Activated T-helper 1 cell treated with anti-CD3 and anti-CD28 coated beads, Interleukin-12 subunit alpha, Interleukin-12 subunit beta, Interleukin-2, Interleukin-4 antibody, amounts not matched to agents 30 ng/mL and 10 ng/mL and 1 ng/mL, durations not matched to agents 14 hours and 24 hours and 36 hours (primary cell): ENCODE measurements at places on chromosomes 12 and 14. TPM values are rescaled to one million over a fixed set of nuclear protein-coding genes. Genes with fewer than 3 reads are reported as not detected.

DNA sequence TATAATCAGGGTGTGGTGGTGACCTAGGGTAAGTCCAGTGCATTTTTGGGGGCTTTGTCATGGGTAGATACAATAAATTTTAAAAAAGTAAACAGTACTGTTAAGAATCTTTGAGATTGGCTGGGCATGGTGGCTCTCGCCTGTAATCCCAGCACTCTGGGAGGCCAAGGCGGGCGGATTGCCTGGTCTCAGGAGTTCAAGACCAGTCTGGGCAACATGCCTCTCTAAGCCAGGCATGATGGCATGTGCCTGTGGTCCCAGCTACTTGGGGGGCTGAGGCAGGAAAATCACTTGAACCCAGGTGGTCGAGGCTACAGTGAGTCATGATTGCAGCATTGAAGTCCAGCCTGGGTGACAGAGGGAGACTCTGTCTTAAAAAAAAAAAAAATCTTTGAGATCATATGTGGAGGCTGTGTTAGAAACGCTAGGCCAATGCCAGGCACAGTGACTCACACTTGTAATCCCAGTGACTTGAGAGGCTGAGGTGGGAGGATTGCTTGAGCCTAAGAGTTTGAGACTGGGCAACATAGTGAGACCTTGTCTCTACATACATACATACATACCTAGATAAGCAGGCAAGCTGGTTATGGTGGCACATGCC, 67.7 kb downstream of the PRKCH start:
- no peak for DNase-seq

- DNase-seq = no peak
These were observed 124.4 kb downstream of the ADCK1 start for GRCh38 chr14:77924141-77924948.

CIROP gene
- not detected in 2 replicates for total RNA-seq

- no peak for DNase-seq
These were observed 234.1 kb downstream of the BCL11B start for GRCh38 chr14:99037777-99038430.

DNA sequence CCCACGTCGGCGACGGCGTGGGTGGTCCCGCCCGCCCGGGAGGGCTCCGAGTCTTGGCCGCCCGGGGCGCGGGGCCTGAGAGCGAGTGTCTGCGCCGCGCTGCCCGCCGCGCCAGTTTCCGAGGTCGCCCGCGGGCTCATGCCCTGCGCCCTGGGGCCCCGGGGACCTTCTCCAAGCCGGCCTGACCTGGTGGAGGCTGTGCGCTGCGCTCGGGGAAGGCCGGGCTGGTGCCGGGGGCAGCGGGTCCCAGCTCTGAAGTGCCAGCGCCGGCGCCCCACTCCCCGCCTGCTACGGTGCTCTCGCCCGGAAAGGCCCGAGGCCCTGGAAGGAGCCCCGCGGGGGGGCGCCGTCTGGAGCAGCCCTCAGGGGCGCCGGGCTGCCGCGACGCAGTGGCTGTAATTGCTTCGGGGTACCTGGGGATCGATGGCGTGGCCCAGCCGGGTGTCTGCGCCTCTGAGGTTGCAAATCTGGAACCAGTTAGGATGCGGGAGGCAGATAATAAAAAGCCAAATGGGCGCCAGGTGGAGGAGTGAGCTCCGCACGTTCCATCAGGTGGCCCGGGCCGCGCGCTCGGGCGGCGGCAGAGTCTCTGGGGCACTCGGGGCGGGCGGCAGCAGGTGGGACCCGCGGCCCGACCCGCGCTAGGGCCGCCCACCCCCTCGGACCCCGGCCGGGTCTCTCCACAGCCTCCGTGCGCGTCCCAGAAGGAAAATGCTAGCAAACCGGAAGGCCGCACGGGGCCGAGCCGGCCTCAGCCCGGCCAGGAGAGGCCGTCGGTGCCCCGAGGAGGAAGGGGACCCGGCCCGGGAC, 102.3 kb upstream of the DIO3 start:
- no peak for DNase-seq

ASIC1 gene
- 10.2 and 11.2 TPM in 2 replicates for total RNA-seq

SMCO2 gene
- total RNA-seq = 0.99 and 1.8 TPM in 2 replicates

DNA sequence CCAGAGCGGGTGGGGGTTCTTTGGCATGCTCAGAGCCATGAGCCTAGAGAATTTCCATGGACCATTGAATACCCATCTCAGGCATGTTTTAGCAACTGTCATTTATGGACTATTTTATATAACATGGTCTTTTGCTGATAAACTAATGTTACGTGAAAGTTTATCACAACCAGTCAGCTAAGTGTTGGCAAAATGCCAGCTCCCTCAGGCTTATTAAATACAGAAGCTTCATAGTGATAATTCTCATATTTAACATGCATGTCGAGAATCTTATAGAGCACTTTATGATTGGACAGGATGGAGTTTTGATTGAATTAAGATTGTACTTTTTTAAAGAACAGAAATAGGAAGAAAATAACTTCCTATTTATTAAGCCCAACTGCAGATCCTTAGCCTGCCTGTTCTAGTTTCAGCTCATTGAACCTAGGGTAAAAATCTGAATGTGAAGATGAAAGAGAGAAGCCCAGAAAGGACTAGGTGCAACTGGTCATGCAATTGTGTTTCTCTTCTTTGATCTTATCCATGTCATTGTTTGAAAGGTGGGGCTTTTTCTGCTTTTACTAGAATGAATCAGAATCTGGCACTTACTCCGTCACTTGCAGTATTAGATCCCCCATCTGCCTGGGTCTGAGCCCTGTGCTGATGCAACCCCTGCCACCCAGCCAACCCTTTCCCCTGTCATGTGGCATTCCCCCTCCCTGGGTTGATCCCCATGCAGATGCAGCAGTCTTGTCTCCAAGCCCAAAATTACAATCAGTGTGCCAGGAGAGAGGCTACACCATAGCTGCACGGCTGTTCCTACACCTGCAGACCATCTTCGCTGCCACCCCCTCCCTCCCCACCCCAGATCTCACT, 134.6 kb upstream of the EVL start:
- no peak for DNase-seq

COL2A1 gene
- total RNA-seq = 0.08 TPM in 1 of 2 replicates, not detected in the other

HCFC2 gene
- 8.5 and 8.9 TPM in 2 replicates for total RNA-seq

DNA sequence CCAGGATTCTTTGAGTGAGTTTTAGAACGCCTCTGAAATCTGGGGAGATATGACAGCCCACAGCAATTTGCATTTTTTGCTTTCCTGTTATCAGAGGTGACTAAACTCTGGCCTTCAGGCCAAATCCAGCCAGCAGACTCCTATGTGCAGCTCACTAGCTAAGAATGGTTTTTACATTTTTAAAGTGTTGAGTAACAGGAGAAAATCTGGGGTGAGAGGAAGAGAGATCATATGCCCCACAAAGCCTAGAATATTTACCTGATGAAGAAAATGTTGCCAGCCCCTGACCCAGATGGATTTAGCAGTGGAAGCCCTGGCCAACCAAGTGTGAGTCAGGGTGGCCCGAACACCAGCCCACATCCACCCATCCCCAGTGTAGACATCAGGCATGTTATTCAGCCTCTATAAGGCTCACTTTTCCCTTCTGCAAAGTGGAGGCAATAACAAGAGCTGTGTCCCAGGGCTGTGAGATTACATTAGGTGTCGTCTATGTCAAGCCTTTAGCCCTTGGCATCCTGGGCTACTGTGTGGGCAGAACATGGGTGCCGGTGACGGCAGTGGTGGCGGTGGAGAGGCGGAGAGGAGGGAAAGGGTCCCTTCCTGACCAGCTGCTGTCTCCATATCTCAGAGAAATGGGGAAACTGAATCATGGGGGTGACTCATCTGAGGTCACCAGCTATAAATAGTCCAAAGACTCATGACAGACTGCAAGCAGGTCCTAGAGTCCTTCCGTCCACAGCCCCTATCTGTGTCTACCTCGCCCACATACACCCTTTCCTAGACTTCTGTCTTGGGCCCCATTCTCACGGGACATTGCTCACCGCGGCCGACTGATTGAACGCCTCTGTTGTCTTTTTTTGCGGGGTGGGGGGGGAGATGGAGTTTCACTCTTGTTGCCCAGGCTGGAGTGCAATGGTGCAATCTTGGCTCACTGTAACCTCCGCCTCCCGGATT, 32.6 kb upstream of the CD9 start:
- DNase-seq = peak; percentile 35

RDH12 gene
- total RNA-seq = not detected in 2 replicates

GRCh38 chr12:2051700-2052621, 826 bp upstream of the CACNA1C start:
- DNase-seq = no peak

DNA sequence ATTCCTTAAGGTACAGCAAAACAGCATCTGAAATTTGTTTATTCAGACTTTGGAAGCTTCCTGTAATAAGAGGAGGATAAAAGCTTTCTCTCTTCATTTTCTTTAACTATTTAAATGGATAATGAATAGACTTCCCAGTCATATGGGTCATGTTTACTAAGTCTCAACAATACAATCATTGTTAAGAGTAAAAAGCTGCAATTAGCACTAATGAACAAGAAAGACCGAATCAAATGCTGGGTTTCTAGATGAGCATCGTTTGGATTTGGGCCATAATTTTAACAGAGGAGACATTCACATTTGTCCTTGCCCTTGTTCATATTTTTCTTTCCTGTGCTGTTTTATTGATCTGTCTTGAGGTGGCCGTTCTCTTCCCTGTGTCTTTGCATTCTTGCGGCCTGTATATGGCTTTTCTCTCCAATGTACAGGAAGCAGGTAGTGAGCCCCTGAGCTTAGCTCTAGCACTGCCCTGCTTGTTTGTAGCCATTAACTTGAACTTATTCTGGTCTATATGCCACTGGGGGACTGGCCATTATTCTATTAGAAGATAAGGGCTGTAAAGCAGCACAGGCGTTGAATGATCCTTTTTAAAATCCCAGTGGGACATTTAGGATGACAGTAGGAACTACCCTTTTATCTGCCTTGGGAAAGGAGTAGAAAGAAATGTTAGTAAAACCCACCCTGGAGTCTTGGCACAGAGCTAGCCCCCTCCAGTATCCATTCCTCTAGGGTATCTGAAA, 34.6 kb downstream of the ABHD12B start:
- no peak for DNase-seq

- no peak for DNase-seq
These were observed 175.4 kb upstream of the PWP1 start for GRCh38 chr12:107510211-107510610.

DNA sequence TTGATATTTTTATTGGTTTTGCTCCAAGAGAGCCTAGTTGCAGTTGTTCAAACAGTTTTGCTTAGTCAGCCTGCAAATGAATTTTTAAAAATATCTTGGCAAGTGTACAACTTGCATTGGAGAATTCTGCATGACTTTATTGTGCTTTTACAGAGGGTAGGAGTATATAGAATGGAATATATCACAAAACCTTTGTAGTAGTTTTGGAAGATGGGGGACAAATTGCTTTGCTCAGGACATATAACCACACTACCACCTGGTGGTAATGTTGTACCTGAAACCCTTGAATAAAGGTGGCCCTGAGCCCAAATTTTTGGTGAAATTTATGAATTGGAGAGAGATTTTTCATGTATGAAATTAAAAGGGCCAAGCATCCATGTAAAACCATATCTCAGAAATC, 645.2 kb downstream of the MED13L start:
- no peak for DNase-seq

DNA sequence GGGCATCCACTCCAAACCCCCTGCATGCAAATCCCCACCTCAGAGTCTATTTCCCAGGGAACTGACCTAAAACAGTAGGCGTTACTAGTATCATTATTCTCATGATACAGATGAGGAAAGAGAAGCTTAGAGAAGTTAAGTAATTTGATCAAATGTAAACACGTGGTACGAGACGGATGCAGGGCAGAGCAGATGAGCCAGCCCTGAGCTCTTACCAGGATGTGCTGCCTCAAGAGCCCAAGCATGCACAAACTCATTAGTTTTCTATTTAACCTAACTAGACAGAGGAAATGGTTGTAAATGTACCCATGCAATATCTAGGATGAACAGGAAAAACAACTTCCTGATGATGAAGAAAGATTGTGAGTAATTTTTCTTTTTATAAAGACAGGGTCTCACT, 173.3 kb upstream of the RASSF8 start:
- DNase-seq = no peak

TDRD9 gene
- total RNA-seq = not detected in 2 replicates

DNA sequence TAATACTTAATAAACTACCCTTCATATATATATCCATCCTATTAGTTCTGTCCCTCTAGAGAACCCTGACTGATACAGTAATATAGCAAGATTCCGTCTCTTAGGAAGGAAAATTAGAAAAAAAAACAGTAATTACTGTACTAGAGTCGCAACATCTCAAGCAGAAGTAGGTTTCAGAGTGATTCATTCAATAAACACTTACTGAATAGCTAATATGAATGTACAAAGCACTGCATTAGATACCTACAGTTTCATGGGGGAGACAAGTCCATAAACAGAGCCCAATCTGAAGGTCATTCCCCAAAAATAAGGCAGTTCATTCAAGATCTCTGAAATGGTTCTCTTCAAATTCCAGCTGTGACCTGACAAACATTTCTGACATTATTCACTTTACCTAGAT, 9.9 kb downstream of the CERS5 start:
- no peak for DNase-seq

- DNase-seq = no peak
These were observed 291.5 kb upstream of the SRRM4 start for GRCh38 chr12:118689793-118690192.

NEUROD4 gene
- 0.05 TPM in 1 of 2 replicates, not detected in the other for total RNA-seq

GRCh38 chr12:79681008-79681590, 9.7 kb downstream of the PAWR start:
- DNase-seq = no peak

- DNase-seq = peak; percentile 77
These were observed 14.6 kb upstream of the PNMA1 start for GRCh38 chr14:73728717-73729330.

SYNE2 gene
- 25.1 and 26.9 TPM in 2 replicates for total RNA-seq

BHLHE41 gene
- total RNA-seq = not detected in 2 replicates

DNA sequence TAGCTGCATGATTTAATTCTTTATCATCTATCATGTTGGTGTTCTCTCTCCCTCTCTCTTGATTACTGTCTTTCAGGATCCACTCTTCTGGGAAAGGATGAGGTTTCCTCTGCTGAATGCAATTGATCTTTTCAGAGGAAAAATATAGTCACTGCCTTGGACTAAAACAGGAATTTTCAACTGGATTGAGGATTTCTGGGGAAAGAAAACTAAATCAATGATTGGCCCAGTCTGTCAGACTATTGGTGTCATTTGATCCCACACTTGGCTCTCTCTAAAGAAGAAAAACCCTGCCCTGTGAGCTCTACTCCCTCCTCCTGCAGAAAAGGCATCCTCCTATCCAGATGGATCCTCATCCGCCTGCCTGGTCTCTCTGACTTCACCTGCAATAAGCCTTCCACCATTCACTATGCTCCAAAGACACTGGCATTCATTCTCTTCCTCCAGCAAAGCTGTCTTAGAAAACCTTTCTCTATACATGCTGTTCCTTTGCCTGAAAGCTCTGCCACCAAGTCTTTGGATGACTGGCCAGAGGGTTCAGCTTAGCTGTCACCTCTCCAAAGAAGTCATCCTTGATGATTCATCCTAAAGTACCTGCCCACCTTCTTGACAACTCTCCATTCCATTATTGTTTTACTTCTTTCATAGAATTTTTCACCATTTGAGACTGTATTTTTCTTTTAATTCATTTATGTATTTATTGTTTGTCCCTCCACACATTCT, 127.7 kb upstream of the CAND1 start:
- DNase-seq = no peak

GRCh38 chr12:26938701-26939062, 412 bp downstream of the FGFR1OP2 start:
- DNase-seq = no peak
